ENCODE measurements at places on chromosomes 4 and X.

- no peak for DNase-seq
These were observed 167.9 kb upstream of the GLRA2 start for GRCh38 chrX:14361435-14361834.

DNA sequence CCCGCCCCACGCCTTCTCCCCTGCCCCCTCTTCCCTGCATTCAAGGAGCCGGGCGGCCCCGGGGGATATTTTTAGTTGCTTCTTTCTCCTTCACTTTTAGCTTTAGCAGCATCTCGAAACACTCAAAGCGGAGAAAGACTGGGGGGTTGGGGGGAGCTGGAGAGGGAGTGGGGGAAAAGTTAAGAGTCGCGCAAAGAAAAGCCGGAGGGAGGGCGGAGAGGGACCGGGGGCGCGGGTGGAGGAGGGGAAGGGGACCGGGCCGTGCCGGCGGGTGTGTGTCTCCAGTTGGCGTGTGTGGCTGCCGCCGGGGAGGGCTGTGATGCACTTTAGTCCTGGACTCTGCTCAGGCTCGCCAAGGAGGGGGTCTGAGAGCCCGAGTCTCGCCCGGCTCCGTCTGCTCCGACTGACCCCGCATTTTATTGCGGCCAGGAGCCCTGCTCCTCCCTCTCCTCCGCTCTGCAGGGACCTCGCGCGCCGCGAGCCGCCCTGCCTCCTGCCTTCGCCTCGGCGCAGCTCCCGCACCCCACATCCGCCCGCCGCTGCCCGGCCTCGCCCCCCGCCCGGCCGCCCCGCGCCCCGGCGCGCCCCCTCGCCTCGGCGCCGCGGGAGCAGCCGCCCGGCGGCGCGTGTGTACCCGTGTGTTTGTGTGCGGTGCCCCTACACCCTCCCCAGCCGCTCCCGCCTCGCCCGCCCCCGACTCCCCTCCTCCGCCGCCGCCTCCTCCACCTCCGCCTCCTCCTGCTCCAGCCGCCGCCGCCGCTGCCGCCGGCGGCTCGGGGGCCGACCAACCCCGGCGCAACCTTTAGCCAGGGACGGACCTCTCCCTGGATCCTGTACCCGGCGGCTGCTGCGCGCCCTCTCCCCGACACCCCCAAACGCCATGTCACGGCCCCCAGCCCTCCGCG, 1.4 kb downstream of the ZNF827 start:
- DNase-seq, result no peak

GRCh38 chr4:26717332-26717731, 133.4 kb downstream of the TBC1D19 start:
- peak; percentile 76 for DNase-seq

DNA sequence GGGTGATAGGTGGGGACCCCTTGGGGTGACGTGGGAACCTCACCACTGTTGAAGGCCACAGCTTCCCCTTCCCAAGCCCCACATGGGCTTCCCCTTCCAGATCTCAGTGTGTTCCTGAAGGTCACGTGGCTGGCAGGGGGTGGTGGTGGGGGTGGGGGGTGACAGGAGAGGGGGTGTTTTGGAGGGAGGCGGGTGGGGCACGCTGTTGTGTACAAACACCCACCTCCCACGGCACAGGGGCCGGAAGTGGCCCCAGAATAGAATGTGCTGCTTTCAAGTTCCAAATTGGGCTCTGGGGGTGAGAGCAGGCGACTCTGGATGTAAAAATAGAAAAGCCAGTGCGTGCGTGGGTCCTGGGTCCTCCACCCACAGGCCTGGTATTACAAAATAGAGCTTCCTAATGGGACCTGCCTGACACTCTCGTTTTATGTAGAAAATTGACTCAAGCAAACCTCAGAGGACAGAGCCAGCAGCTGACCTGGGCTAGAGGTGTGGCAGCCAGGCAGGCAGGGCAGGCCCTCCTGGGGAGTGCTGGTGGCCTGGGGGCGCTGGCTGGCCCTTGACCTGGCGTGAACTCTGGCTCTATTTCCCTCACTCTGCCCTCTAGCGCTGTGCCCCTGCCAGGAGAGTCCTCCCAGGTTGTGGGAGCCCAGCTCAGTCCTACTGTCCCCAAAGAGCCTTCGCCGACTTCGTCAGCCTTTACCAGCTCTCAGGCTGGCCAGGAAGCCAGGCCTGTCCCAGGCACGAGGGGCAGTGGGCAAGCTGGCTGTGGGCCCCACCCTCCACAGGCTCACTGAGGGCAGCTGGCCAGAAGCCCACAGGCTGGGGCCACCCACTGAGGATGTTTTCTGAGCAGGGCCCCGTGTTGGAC, 5.4 kb upstream of the SH3BP2 start:
- no peak for DNase-seq

DNA sequence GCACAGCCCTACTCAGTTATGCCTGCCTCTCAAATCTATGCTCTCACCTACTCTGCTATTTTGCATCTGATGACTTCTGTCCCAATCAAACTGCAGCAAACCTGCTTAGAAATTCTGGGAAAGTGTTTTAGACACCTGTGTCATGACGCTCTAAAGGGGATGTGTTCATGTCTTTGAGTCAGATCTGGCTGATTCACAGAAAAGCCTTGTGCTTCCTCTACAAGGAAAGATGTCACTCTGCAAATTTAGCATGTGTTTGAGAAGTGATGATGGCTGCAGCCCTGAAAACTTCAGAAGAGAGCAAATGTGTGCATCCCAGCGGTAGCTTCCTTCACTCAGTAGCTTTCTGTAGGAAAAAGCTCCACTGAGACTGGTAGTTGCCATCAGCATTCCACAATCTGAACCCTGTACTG, 235.4 kb downstream of the MGST2 start:
- no peak for DNase-seq

DNA sequence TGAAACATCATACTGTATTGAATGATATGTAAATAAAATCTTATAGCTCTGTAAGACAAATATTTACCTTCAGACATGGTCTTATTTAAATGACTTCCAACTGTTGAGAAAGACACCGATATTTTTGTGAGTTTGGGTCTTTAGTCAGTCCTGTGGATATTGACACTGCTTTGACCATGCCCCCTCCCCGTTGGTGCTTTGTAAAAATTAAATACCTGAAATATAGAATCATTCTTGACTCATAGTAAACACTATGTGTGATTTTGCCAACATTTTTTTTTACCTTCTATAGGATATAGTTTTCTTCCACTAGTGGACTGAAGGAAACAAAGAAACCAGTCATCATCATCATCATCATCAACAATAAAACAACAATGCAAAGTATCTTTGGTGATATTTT, 114.3 kb upstream of the HS3ST1 start:
- no peak for DNase-seq

DNA sequence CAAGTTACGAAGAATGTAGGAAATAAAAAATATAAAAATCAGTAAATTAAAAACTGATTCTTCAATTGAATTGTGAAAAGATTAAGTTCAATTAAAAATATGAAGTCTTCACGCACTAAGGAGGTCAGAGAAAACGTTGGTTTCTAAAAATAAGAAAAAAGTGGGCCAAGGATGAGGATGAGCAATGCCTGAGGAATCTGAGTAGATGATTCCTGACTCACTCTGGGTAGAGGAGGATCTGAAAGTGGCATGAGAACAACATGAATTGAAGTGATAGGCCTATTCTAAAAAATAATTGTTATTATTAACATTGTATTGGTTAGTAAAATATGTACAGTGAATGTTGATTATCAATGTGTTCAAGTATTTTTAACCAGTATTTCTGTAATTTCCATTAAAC, 444.2 kb downstream of the GRIA2 start:
- DNase-seq, result peak; percentile 63

DNA sequence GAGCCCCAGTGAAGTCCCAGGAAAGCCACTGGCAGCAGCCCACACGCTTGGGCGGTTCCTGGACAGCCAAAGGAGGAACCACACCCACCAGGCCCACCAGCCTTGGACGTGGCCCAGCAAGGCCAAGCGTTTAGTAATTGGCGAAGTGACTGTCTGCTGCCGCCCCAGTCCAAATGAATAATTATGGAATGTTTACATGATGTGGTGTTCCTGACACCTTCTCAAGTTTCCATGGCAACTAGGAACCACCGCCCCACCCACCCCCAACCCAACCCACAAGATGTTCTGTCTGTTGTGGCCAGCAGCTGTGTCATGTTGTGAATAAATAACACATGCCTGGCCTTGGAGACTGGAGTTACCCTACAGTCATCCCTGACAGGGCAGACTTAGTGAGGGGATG, 22.3 kb downstream of the APLN start:
- no peak for DNase-seq

DNA sequence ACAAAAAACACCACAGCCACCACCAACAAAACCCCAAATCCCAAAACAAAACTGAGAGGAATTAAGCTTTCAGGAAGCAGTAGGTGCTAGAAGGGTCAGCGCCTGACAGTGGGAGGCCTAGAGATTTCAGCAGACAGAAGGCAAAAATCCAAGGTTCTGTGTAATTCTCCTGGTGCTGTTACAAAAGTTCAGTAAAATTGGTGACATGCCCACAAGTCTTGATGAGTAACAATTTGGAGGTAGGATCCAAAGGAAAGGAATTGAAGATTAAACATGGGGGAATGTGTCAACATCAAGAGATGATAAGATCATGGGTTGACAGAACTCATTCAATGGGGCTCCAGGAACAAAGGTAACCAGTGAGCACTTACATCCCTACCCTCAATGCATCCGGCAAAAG, 653.8 kb upstream of the CPEB2 start:
- DNase-seq, result no peak

DNA sequence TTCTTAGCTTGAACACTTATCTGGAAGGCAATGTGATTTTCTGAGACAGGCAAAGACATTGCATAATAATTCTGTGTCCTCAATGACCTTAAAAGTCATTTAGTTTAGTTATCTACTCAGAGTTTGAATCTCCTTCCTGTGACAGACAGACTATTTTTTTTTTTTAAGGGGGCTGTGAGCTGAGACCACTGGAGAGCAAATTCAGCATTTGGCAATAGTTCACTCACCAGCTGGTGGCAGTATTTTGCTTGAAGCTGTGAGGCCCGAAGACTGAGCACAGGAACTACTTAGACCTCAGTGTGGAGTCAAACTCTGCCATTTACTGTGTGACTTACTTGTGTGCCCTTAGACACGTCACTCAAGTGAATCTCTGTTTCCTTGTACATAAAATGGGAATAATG, 22.9 kb upstream of the CPE start:
- DNase-seq, result no peak

DNA sequence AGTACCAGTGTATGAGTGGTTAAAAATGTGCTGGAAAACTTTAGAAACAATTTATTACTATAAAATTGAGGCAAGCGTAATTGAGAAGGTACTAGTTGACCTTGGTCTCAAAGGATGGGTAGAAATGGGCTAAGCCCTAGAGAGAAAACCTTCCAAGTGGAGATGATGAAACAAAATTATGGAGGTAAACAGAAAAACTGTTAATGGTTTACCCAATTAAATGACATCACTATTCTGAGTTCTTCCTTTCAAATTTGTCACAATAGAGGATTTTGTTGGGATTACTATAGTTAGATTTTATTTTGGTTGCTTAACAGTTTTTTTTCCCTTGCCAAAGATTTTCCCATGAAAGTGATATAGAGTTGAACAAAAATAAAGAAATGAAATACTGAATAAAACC, 1302.5 kb upstream of the TENM3 start:
- no peak for DNase-seq

DNA sequence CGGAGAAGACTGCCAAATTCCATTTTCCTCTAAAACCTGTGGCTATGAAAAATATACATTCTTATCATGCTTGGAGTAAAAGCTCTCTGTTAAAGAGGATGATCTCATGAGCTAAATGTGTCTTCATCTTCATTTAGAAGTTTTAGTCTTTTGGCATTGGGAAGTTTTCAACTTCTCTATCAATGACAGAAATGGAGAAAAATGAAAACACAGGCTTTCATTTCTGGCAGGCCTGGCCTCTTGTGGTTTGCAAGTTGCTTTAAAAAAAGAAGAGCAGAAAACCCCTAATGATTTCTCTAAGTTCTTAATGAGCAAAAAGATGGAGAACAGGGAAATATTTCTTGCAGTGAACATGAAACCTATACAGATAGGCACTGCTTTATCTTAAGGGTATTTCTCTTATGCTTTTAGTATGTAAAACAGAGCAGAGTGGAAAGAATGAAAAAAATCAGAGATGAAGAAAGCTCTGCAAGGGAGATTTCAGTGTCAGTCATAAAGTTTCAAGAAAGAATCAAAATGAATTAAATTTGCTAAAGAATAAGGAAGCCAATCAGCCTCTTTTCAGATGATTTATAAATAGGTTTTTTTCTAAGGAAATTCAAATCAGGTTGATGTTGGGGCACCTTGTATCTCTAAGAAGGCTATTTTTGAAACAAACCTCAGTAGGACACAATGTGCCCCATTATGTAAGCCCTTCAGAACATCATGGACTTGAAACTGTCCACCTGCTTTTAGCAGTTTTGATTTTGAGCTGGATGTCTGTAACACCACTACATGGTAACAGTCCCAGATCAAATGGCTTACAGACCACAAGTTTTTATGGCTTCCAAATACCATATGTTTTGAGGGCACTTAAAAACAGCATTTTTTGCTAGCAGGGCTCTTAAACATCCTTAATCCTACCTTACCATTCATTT, 225.0 kb downstream of the GRIA3 start:
- no peak for DNase-seq

- DNase-seq, result no peak
These were observed 2.9 kb downstream of the ANOS1 start for GRCh38 chrX:8728932-8729535.

GRCh38 chr4:23021040-23021439, 328.3 kb downstream of the GBA3 start:
- no peak for DNase-seq

DNA sequence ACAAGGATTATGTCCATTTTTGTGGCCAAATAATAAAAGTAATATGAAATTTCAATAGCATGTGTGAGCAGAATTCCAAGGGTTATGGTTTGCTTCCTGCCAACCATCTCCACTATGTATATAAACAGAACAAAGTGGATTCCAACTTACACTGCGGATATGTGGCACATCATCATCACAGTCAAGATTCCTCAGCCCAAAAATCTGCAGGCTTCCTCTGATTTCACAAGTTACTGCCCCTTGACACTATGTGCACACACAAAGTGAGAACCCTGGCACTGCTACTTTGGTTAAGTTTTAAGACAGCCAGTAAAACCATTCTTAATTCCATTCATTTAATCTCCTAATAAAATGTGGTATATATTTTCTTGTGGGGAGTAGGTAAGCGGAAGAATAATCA, 76.4 kb downstream of the LEF1 start:
- DNase-seq, result no peak

GRCh38 chr4:13642170-13642950, 14.8 kb upstream of the BOD1L1 start:
- DNase-seq, result no peak

GRCh38 chr4:152032722-152033131, 271.9 kb upstream of the GATB start:
- peak; percentile 14 for DNase-seq

- no peak for DNase-seq
These were observed 101.4 kb upstream of the NPY2R start for GRCh38 chr4:155107059-155107458.

GRCh38 chr4:126850286-126850685, 782.5 kb upstream of the INTU start:
- peak; percentile 93 for DNase-seq

Measured in HS-5 (cell line).